ENCODE measurements at places on chromosomes 1 and 21. TPM values are rescaled to one million over a fixed set of nuclear protein-coding genes. Genes with fewer than 3 reads are reported as not detected.

DNA sequence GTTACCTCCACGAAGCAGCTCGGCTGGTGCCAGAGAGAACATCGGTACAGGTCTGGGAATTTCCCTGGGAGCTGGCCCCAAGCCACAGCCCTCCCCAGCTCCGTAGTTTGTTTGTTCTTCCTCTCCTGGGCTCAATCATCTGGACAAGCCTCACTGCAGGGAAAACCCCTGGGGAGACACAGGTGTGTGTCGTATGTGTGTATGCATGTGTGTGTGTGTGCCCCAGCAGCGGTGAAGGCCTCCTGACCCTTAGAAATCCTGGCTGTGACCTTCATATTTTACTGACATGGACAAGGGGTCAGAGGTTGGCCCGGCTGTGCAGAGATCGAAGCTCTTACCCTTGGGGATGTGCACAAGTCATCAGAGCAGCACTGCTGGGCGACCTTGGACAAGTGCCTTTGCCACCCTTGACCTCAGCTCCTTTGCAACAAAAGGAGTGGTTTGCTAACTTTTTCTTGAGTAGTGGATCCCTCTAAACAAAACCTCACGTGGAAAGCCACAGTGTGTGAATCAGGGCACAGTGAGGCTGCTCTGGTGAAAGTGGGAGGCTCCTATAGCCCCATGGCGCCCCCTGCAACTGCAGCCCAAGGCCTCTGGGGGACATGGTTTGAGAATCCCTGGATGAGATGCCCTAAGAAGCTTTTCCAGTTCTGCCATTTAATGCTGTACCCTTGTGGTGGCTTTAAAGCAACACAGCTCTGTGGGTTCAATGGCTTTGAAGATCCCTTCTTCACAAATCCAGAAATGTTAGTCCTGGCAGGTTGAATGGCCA, 12.3 kb upstream of the IL22RA1 start:
- peaks cover 18% of the 10 kb centered on the region for H3K27me3 ChIP-seq
- H3K4me1 ChIP-seq, result peaks cover 12% of the 10 kb centered on the region
- no peak overlapping the region for H3K27ac ChIP-seq
- H3K36me3 ChIP-seq, result no peaks in the 10 kb centered on the region

GRCh38 chr1:206117151-206117948, at the start of gene AVPR1B:
TSS of gene AVPR1B (minus strand) at chr1:206117388. CDS start at chr1:206116890, 498 bp downstream.
- H3K27ac ChIP-seq, result no peak within 1 kb of the TSS
- no peak for DNase-seq
- peak within 1 kb of the TSS; percentile 1 for H3K4me3 ChIP-seq
- peaks cover 3% of the 10 kb centered on the region for H3K36me3 ChIP-seq
- peaks cover 43% of the 10 kb centered on the region for H3K27me3 ChIP-seq
- H3K4me1 ChIP-seq, result peaks cover 6% of the 10 kb centered on the region

GRCh38 chr1:234841281-234841680, 231.3 kb upstream of the IRF2BP2 start:
- peak overlapping the region; percentile 59 for H3K4me3 ChIP-seq
- peaks cover 96% of the 10 kb centered on the region for H3K4me1 ChIP-seq
- peak overlapping the region; percentile 80 for H3K27ac ChIP-seq
- no peak for DNase-seq
- H3K36me3 ChIP-seq, result peaks cover 8% of the 10 kb centered on the region

GRCh38 chr1:175713381-175713780, 30.0 kb downstream of the TNR start:
- no peaks in the 10 kb centered on the region for H3K4me1 ChIP-seq
- H3K36me3 ChIP-seq, result no peaks in the 10 kb centered on the region
- H3K4me3 ChIP-seq, result no peak overlapping the region
- H3K27ac ChIP-seq, result no peak overlapping the region
- H3K27me3 ChIP-seq, result no peaks in the 10 kb centered on the region

GRCh38 chr1:219265026-219265515, 91.4 kb downstream of the LYPLAL1 start:
- H3K27ac ChIP-seq, result no peak overlapping the region
- DNase-seq, result no peak
- no peak overlapping the region for H3K4me3 ChIP-seq
- H3K36me3 ChIP-seq, result no peaks in the 10 kb centered on the region
- no peaks in the 10 kb centered on the region for H3K27me3 ChIP-seq

DNA sequence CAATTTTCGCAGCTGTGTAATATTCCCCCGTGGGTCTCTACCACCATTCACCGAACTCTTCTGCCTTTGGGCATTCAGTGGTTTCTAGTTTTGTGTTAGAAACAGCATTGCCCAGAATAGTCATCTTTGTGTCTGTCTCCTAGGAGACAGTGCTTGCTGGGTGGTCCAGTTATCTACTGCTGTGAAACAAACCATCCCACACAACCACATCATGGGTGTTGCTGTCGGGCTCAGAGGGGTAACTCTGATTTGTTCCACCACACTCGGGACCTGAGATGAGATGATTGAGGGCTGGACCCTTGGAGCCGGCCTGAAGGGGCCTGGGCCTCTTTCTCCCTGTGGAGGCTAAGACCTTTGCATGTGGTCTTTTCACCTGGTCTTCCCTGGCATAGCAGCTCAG, 427.2 kb upstream of the VAMP3 start:
- no peak overlapping the region for H3K4me3 ChIP-seq
- no peak overlapping the region for H3K27ac ChIP-seq

- peaks cover 49% of the 10 kb centered on the region for H3K4me1 ChIP-seq
- H3K27ac ChIP-seq, result peak overlapping the region; percentile 18
These were observed 2.6 kb downstream of the SLAMF8 start for GRCh38 chr1:159829273-159829634.

DNA sequence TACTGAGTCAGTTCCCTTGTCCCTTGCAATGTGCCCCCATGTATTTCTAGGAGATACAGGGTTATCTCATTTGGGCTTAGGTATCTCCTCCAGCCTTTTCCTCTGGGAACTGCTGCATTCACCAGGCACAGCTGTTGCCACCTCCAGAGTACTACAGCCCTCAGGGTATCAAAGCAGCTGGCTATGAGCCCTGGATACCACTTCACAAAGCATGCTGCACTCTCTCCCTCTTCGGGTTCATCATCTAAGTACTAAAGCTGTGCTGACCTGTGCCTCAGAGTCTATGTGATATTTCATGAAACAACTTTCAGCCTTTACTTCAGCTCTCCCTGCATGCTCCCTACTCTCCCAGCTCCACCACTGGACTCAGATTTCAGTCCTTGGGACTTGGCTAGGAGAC, 62.3 kb downstream of the CCDC185 start:
- no peak overlapping the region for H3K27ac ChIP-seq
- no peak for DNase-seq
- H3K4me3 ChIP-seq, result no peak overlapping the region
- H3K27me3 ChIP-seq, result no peaks in the 10 kb centered on the region
- H3K4me1 ChIP-seq, result no peaks in the 10 kb centered on the region

- no peak overlapping the region for H3K4me3 ChIP-seq
- H3K27me3 ChIP-seq, result no peaks in the 10 kb centered on the region
- DNase-seq, result no peak
- H3K27ac ChIP-seq, result no peak overlapping the region
These were observed 16.2 kb upstream of the PDXK start for GRCh38 chr21:43702785-43703034.

DNA sequence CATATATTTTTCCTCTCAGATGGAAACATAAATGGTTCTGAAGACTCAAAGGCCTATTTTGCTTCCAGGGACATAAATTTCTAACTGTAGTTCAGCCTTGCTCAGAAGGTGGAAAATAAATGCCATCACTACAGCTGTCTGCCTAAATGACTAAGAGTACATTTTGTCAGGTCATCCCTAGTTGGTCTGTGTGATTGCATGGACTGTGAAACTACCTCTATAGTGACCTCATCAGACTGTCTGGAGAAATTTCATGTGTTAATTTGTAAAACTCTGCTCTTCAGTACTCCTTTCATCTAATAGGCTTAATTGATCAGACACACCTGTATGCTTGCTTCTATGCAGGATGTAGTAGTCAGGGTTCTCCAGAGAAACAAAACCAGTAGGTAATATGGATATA, 886.9 kb downstream of the AMY1C start:
- H3K27me3 ChIP-seq, result no peaks in the 10 kb centered on the region
- no peak overlapping the region for H3K4me3 ChIP-seq
- no peaks in the 10 kb centered on the region for H3K4me1 ChIP-seq
- H3K27ac ChIP-seq, result no peak overlapping the region
- DNase-seq, result no peak

DNA sequence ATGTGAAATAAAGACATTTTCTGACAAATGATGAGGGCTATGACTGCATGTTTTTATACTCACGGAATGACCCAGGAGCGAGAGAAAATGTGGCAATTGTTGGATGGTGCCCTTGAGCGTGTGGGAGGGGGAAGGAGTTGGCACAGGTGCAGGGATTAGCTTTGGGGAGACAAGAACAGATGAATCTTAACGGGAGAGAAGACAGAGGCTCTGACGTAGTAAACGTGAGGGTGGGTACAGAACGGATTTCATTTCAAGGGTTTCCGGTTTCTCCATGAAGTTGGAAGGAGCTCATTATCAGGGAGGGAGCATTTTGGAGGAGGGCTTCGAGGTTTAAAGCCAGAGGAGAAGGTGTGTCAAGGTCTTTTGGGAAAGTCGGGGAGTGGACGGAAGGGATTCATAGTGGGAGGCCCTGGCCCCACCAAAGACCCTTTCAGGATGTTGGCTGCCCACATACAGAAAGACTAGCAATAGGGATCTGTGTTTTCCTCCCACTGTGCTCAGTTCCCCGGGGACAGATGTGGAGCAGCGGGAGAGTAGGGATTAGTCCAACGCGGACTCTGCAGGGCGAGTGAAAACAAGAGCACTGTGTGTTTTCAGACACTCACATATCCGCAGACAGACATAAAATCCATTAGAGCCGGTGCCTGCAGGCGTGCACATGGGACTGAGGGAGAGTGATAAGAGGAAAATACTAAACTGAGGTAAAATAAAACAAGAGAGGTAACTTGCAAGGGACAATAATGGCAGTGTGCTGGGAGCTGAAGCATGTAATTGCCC, 584.1 kb downstream of the AJAP1 start:
- DNase-seq, result no peak
- no peak overlapping the region for H3K27ac ChIP-seq
- no peaks in the 10 kb centered on the region for H3K36me3 ChIP-seq
- H3K4me1 ChIP-seq, result no peaks in the 10 kb centered on the region
- no peak overlapping the region for H3K4me3 ChIP-seq

Gene SLAMF8
- total RNA-seq, result 0.69 TPM

- peak overlapping the region; percentile 71 for H3K27ac ChIP-seq
- H3K4me3 ChIP-seq, result peak overlapping the region; percentile 30
- peaks cover 58% of the 10 kb centered on the region for H3K4me1 ChIP-seq
- peaks cover 4% of the 10 kb centered on the region for H3K36me3 ChIP-seq
- no peak for DNase-seq
These were observed 19.2 kb downstream of the AGPAT3 start for GRCh38 chr21:43884012-43884860.

Gene KCNK1
- total RNA-seq, result 2.1 TPM

Gene DDR2
- total RNA-seq, result 0.66 TPM

DNA sequence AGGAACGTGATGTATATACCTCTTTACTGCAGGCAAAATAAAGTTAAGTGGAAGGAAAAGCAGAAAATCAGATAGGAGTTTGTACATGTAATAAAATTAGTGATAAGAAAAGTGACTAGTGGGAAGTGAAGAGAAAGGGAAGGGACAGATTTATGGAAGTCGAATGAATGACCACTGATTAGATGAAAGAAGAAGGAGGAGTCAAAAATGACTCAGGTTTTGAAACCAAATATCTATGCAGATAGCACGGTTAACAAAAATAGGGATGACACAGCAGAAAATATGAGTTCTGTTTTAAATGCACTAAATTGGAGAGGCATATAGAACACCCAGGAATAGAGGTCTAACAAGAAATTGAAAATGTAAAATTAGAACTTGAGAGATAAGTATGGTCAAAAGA, 128.0 kb downstream of the HMCN1 start:
- no peak overlapping the region for H3K4me3 ChIP-seq
- H3K27me3 ChIP-seq, result no peaks in the 10 kb centered on the region
- H3K4me1 ChIP-seq, result no peaks in the 10 kb centered on the region
- H3K27ac ChIP-seq, result no peak overlapping the region

DNA sequence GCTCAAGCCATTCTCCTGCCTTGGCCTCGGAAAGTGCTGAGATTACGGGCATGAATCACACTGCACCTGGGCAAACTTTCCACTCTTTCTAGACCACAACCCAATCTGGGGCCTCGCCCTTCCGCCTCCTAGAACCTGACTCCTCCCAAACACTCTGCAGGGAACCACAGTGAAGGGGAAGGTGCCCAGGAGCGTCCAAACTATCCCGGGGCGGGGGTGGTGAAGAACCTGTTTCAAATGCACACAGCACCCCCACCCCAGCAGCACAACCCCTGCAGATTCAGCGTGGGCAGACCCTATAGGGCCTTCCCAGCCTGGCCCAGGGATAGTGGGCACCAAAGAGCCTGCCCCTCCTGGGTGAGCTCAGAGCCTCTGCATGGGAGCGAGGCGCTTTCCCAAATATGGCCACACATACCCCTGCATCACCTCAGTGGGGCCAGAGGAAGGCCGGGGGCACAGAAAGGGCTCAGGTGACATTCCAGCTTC, 86.9 kb downstream of the STUM start:
- peaks cover 34% of the 10 kb centered on the region for H3K4me1 ChIP-seq
- H3K27ac ChIP-seq, result peak overlapping the region; percentile 82
- peak overlapping the region; percentile 63 for H3K4me3 ChIP-seq
- DNase-seq, result peak; percentile 41
- peaks cover 41% of the 10 kb centered on the region for H3K36me3 ChIP-seq

DNA sequence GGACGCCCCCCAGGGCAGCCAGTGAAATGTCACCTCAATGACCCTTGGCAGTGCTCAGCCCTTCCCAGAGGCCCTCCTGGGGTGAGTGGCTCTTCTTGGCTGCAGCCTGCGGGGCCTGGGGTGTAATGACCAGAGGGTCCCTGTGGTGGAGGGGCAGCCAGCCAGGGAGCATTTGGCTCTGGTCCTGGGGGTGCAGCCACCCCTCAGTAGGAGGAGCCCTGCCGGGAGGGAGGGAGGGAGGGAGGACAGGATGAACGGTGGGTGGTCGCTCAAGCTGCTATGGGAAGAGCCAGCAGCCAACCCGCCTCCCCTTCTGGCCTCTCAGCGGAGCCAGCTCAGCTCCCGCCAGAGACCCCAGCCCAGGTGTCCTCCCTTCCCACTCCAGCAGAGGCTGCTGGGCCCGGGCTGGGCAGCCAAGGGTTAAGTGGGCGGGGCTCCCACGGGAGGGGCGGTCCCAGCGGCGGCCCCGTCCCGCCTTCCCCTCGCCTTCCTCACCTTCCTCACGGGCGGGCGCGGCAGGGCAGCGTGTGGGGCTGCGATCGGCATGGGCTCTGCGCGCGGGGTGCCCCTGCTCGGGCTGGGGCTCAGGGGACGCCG, 9.0 kb upstream of the PLCH2 start:
- no peak overlapping the region for H3K27ac ChIP-seq
- H3K36me3 ChIP-seq, result no peaks in the 10 kb centered on the region
- H3K4me1 ChIP-seq, result no peaks in the 10 kb centered on the region
- peak; percentile 8 for DNase-seq

- H3K4me1 ChIP-seq, result peaks cover 8% of the 10 kb centered on the region
- H3K36me3 ChIP-seq, result peaks cover 17% of the 10 kb centered on the region
- no peak for DNase-seq
- no peak overlapping the region for H3K4me3 ChIP-seq
- no peak overlapping the region for H3K27ac ChIP-seq
- no peaks in the 10 kb centered on the region for H3K27me3 ChIP-seq
These were observed 12.5 kb downstream of the BPNT1 start for GRCh38 chr1:220076861-220077762.

Gene HPCA
- total RNA-seq, result 0.20 TPM

Measured in activated T-helper 1 cell treated with anti-CD3 and anti-CD28 coated beads, Interleukin-12 subunit alpha, Interleukin-12 subunit beta, Interleukin-2, Interleukin-4 antibody, amounts not matched to agents 30 ng/mL and 10 ng/mL and 1 ng/mL, durations not matched to agents 14 hours and 24 hours and 36 hours (primary cell).